ENCODE measurements at places on chromosomes 7 and 10.

DNA sequence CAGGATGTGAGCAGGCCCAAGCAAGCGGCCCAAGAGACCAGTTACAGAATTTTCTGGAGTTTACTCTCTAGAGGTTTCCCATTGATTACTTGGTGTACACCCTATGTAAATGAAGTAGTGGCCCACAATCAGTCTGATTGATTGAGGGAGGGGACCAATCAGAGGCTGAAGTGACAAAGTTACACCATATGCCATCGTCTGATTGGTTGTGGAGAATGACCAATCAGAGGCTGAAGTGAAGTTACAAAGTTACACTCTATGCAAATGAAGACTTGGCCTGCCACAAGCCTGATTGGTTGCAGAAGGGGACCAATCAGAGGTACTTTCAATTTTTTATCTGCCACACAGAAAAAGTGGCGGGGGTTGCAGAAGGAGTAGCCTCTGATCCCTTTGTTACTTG lies 83.7 kb downstream of the KIF20B start:
- H3K27ac ChIP-seq, result no peak overlapping the region
- H3K27me3 ChIP-seq, result peaks cover 4% of the 10 kb centered on the region
- no peak overlapping the region for H3K4me3 ChIP-seq
- H3K36me3 ChIP-seq, result no peaks in the 10 kb centered on the region
- no peaks in the 10 kb centered on the region for H3K4me1 ChIP-seq
- no peak for DNase-seq

- H3K4me1 ChIP-seq, result no peaks in the 10 kb centered on the region
- no peak overlapping the region for H3K27ac ChIP-seq
- DNase-seq, result no peak
- no peaks in the 10 kb centered on the region for H3K27me3 ChIP-seq
- H3K4me3 ChIP-seq, result no peak overlapping the region
- no peaks in the 10 kb centered on the region for H3K36me3 ChIP-seq
These were observed 202.5 kb upstream of the CHRM2 start for GRCh38 chr7:136665878-136666509.

- no peaks in the 10 kb centered on the region for H3K27me3 ChIP-seq
- H3K4me1 ChIP-seq, result no peaks in the 10 kb centered on the region
- H3K4me3 ChIP-seq, result no peak overlapping the region
- no peak overlapping the region for H3K27ac ChIP-seq
- H3K36me3 ChIP-seq, result no peaks in the 10 kb centered on the region
- DNase-seq, result no peak
These were observed 218.0 kb upstream of the IGFBP3 start for GRCh38 chr7:46139079-46139478.

DNA sequence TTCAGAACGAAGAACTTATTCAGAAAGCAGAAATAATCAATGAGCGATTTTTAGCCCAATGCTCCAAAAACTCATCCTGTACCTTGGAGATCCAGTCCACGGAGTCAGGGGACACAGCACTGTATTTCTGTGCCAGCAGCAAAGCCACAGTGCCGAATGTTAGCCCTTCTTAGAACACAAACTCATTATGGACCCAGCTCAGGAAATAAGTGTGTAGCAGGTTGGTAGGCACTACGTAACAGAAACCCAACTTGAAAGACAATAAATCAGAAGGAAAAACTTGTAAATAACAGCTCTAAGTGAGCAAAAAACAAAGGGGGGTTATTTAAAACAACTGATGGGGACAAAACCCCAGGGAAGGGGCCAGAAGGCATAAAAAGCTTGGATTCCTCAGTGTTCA lies 112.0 kb upstream of the PRSS1 start:
- H3K4me1 ChIP-seq, result peaks cover 8% of the 10 kb centered on the region
- peak overlapping the region; percentile 52 for H3K4me3 ChIP-seq
- H3K27me3 ChIP-seq, result no peaks in the 10 kb centered on the region
- no peak for DNase-seq

DNA sequence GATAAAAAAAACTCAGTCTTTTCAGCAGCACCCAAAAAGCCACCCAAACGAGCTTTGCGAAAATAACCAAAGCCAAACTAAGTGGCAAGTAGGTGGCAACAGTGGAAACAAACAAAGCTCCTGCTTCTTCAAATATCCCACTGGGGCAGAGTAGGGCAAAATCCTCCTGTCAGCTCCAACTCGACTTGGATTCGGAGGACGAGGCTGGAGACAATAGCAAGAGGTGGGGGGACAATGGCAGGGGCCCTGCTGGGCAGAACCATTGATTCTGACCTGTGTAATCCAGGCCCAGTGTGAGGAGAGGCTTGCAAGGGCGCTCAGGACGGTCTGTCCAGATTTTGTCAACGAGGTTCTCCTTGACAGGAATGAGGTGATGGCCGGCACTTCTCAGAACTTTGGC lies 35.5 kb downstream of the XPNPEP1 start:
- H3K27ac ChIP-seq, result no peak overlapping the region
- H3K27me3 ChIP-seq, result no peaks in the 10 kb centered on the region
- DNase-seq, result no peak
- peaks cover 62% of the 10 kb centered on the region for H3K36me3 ChIP-seq
- H3K4me1 ChIP-seq, result peaks cover 10% of the 10 kb centered on the region

DNA sequence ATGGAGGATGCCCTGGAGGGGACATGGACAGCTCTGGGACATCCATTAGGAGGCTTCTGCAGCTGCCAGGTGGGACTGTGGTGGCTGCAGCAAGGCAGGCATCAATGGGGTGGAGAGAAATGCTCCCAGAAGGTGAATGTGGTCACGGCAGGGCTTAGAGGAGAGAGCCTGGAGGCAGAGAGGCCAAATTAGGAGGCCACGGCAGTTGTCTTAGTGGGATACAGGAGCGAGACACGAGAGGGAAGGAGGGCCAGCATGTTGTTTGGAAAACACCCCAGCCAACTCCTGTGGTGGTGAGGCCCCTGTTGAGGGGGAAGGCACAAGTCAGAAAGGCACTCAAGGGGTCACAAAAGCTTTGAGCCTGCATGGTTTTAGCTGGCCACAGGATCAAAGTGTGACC lies 14.6 kb upstream of the ECHDC3 start:
- H3K36me3 ChIP-seq, result no peaks in the 10 kb centered on the region
- no peaks in the 10 kb centered on the region for H3K4me1 ChIP-seq
- DNase-seq, result no peak
- no peak overlapping the region for H3K27ac ChIP-seq

- H3K27ac ChIP-seq, result no peak overlapping the region
- no peaks in the 10 kb centered on the region for H3K27me3 ChIP-seq
- peaks cover 12% of the 10 kb centered on the region for H3K36me3 ChIP-seq
These were observed 70.7 kb upstream of the C1QL3 start for GRCh38 chr10:16592378-16592777.

- no peaks in the 10 kb centered on the region for H3K36me3 ChIP-seq
- H3K27ac ChIP-seq, result no peak overlapping the region
- no peak for DNase-seq
These were observed 539.9 kb downstream of the DNAJB6 start for GRCh38 chr7:157876469-157877285.

All from CD4-positive, alpha-beta T cell (primary cell).